ENCODE measurements at places on chromosomes 7 and 10.
A peak's percentile ranks its signal among the peaks of the same experiment; 100 is the strongest.

GRCh38 chr7:10537764-10538163 lies 435.9 kb upstream of the PHF14 start:
- DNase-seq, result no peak

GRCh38 chr7:71290452-71290851 lies 158.5 kb downstream of the GALNT17 start:
- DNase-seq, result no peak

DNA sequence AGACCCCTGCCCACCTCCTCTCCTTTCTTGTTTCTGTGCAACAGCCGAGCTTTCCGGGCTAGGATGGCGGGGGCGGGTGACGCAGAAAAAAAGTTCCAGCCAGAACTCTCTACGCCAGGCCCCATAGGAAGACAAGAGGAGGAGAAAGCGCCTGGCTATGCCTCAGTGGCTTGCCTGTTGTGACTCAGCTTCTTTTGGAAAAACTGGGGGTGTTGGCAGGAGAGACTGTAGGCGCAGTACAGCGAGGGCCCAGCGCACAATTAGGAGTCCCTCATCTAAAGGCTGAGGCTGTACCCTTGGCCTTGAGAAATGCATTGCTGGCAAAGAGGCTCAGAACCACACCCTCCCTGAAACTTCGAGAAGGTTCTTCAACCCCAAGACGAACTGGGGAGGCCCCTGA lies 28.0 kb upstream of the KPNA7 start:
- DNase-seq, result peak; percentile 54

GRCh38 chr10:50577681-50578350 lies 45.9 kb downstream of the SGMS1 start:
- peak; percentile 34 for DNase-seq

- DNase-seq, result no peak
Observed at GRCh38 chr7:83141927-83142326, 20.8 kb downstream of the PCLO start.

DNA sequence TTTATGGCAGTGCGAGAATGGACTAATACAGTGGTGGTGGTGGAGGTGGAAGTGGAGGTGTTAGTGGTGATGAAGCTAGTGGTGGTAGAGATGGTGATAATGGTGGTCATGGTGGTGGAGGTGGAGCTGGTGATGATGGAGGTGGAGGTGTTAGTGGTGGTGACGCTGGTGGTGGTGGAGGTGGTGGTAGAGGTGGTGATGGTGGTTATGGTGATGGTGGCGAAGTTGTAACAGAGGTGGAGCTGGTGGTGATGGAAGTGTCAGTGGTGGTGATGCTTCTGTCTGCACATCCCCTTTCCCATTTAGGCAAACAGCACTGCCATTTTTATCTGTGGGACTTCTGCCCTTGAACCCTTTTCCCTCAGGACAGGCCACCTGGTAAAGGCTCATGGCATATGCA lies 7.4 kb upstream of the PTPRN2 start:
- DNase-seq, result peak; percentile 49

DNA sequence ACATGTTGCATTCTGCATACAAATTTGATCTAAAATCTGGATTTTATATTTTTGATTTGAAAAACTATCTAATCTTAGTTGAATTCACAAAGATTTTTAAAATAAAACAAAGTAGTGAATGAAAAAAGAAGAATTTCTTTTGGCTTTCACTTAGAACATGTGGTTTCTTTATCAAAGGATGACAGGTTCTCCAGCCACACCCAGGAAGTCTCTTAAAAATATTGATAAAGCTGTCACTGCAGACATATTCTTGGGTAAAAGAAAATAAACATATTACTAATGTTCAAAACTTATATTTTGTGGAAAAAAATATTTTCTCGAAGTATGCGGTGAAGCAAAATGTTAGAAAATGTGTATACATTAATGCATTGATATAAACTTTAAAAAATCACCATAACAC lies 44.3 kb downstream of the ARL4A start:
- DNase-seq, result no peak

DNA sequence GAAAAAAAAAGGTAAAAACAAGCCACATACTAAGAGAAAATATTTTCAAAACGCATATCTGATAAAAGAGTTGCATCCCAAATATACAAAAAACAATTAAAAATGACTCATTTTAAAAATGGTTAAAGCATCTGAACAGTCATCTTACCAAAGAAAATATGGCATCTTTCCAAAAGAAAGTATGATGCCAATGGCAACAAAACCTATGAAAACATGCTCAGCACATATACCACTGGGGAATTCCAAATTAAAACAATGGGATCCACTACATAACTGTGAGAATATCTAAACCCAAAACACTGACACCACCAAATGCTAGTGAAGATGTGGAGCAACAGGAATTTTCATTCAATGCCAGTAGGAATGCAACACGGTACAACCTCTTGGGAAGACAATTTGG lies 39.3 kb downstream of the VSTM2A start:
- peak; percentile 78 for DNase-seq

- peak; percentile 10 for DNase-seq
Observed at GRCh38 chr7:82530361-82530760, 86.8 kb upstream of the CACNA2D1 start.

DNA sequence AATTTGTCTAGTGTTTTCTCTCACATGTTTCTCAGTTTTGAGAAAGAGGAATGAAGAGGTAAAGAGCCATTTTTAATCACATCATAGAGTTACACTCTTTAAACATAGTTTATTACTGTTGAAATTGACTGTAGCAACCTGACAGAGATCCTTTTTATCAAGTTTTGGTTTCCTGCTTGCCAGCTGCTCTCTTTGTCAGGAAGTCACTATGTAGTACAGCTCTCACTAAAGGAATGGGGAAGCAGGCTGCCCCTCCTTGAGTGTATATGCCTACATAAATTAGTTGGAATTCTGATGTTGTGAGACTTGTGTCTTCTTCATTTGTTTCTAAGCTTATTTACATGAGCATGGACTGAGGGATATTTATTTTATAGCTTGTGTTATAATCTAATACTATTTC lies 1274.0 kb upstream of the CELF2 start:
- no peak for DNase-seq

GRCh38 chr10:74662635-74663034 lies 163.8 kb upstream of the KAT6B start:
- no peak for DNase-seq

GRCh38 chr10:83994325-83994724 lies 145.0 kb upstream of the GHITM start:
- no peak for DNase-seq

DNA sequence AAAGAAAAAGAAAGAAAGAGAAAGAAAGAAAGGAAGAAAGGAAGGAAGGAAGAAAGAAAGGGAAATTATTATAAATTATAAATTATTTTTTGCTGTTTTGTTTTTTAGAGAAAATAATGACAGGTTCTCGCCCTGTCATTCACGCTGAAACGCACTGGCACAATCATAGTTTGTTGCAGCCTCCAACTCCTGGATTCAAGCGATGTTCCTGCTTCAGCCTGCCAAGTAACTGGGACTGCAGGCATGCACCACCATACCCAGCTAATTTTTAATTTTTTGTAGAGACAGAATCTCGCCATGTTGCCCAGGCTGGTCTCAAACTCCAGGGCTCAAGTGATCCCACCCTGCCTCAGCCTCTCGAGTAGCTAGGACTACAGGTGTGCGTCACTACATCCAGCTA lies 21.6 kb downstream of the MMD2 start:
- DNase-seq, result no peak

- DNase-seq, result peak; percentile 66
Observed at GRCh38 chr7:37320848-37321468, 127.7 kb downstream of the ELMO1 start.

- no peak for DNase-seq
Observed at GRCh38 chr10:104036069-104036384, 49.7 kb downstream of the COL17A1 start.

DNA sequence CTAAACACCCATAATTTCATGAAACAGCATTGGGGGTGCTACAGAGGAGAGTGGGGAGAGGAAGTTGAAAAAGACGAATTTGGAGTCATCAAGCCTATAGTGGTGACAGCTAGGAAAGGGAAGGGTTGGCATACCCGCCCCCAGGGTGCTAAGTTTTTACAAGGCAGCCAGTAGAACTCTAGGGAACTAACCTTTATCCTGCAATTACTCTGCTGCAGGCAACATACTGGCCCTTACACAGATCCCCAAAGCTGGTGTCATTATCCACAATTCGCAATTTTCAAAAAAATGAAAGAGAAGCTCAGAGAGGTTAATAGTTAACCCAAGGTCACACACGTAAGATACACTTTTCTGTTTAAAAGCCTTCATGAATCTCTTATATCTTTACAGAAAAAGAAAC lies 14.2 kb upstream of the SLC35B4 start:
- no peak for DNase-seq

DNA sequence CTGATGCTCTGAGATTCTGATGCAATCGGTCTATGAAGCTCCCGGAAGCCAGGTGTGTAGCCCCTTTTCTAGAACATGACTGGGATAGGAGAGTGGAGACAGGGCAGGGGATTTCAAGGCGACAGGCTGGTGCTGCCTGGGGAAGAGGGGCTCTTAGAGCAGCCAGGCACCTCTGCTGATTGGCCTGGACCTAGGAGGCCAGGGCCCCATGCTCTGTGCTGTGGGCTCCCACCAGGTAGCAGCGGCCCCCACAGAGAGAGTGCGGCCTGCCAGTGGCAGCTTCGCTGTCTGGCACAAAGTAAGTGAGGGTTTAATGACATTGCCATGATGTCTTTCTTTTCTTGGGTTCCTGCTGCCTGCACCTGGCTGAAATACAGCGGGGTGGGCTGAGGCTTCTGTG lies 99.4 kb upstream of the PODXL start:
- DNase-seq, result no peak

GRCh38 chr10:22086730-22087401 lies 83.3 kb upstream of the DNAJC1 start:
- DNase-seq, result peak; percentile 68

GRCh38 chr7:156184164-156184563 lies 371.9 kb upstream of the SHH start:
- no peak for DNase-seq

- no peak for DNase-seq
Observed at GRCh38 chr10:123413353-123413752, 252.8 kb upstream of the GPR26 start.

DNA sequence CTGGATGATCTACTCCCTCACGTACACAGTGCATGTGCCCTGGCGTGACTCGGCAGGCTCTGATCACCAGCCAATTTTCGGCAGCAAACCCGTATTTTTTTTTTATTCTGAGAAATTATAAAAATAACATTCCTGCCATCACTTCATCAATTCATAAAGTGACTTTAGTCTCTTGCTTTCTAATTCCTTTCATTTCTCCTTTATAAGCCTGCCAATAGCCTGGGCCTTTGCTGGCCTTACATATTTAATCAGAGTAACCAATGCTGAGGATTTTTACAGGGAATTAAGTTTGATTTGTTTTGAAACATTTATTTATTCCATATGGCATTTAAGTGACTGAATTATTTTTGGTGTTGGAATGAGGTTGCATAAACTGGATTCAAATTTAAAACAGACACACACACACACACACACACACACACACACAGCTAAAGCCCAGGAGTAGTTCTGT lies 140.8 kb downstream of the ETV1 start:
- no peak for DNase-seq

GRCh38 chr7:99126921-99127553 lies 16.9 kb downstream of the SMURF1 start:
- no peak for DNase-seq

- DNase-seq, result no peak
Observed at GRCh38 chr10:91996266-91996665, 72.7 kb downstream of the BTAF1 start.

DNA sequence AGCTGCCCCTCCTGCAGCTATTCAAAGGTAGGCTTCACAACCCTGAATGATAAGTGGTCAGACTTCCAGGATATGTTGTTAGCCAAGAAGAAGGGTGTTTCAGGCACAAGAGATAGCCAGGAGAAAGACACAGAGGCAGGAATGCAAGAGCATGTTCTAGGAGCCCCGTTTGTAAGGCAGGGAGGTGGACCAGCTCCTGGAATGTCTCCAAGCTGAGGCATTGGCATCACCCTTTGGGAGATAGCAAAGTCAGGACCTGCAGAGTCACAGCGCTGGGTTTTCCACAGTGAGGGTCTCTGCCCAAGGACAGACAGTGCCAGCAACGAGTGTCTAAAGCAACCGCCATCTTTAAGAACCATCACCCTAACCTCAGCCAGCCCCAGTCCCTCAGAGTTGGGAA lies 484.5 kb upstream of the ZMIZ1 start:
- no peak for DNase-seq

DNA sequence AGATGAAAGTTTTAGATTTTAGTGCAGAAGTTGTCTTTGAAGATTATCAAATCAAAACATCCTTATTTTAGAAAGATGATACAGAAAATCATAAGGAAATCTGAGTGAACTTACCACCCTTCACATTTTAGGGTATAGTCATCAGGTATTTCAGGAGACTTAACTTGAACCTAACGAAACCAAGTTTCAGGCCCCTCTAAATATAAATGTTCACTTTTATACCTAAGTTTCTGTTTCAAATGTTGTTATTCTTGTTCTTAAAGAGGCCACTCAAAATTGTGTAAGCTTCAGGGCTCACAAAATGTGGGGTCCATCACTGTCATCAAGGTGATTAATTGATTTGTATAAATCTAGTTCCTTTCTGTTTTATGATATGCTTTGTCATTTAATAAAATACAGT lies 216.2 kb downstream of the KIAA1217 start:
- no peak for DNase-seq

GRCh38 chr7:584122-584465 lies 64.4 kb upstream of the PDGFA start:
- DNase-seq, result no peak

Measured in Daoy (cell line).